Mammary epithelial cell (primary cell): ENCODE measurements at places on chromosomes 1 and 21.

DNA sequence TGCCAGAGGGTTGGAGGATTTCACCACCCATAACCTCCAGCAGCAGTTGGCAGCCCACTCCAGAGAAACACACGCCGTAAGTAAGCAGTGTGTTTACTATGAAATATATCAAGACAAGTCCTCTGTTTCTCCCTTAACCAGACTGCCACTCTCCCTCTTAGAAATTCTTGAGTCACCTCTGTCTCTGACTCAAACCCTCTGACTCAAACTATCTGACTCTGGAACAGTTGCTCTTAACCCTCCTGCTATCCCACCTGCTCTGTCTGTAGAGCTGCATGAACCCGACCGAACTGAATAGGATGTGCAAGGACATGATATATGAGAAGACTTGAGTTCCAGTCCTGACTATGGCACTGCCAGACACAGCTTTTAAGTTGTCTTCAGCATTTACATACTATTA lies 14.1 kb downstream of the INPP5B start:
- DNase-seq: peak; percentile 88

DNA sequence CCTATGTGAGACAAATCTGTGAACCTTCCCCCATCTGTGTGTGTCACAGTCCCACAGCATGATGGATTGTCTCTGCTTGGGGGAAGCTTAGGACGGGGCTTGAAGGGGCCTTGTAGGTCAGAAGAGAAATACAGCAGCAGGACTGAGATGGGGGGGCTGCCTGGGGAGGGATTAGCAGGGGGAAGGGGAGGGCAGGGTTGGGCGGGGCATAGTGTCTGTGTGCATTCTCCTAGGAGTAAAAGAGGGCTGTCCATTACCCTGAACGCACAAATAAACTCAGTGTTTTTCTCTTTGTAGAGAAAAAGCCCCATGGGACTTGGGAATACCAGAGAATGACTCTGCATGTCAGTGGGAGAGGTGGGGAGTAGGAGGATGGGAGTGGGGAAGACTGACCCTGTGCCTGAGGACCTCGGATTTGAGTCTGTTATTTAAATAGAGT lies 16.4 kb downstream of the RNF220 start:
- no peak for DNase-seq

DNA sequence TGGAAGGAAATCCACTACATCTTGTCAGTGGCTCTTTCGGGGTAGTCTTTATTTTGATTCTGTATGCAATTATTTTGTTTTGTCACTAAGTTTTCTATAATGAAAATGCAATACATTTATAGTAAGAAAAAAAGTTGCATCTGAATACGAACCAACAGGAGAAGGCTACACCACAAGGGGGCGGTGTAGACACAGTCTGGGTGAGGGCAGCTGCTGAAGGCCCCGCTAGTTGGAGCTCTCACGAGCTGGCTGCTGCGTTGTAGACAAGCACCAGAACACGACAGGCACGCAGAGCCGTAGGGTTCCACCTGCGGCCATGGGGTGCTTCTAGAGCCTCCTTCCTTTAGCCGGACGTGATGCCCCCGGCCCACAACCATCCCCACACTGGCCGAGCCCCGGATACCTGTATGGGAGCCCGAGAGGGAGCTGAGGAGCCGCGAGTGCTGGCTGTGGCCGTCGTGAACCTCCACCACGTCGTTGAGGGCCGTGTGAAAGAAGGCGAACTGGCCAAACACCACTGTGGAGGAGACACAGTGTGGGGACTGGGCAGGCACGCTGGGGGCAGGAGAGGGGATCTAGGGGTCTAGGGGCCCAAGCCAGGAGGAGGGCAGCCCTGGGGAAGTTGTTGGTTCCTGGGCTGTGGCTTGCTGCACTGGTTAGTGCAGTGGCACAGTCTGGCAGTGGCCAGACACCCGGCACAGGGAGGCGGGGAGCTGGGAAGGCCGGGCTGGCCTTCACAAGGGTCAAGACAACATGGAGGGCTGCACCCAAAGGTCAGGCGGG lies 160.8 kb downstream of the ZSCAN20 start:
- peak; percentile 62 for DNase-seq

GRCh38 chr21:45494851-45495680 lies 47.2 kb downstream of the SLC19A1 start:
- DNase-seq: no peak

- no peak for DNase-seq
Observed at GRCh38 chr1:204587621-204588020, 71.4 kb downstream of the MDM4 start.

- DNase-seq: peak; percentile 14
Observed at GRCh38 chr1:235246022-235246948, 81.7 kb downstream of the ARID4B start.

- DNase-seq: no peak
Observed at GRCh38 chr1:11307852-11308251, 34.9 kb downstream of the UBIAD1 start.

DNA sequence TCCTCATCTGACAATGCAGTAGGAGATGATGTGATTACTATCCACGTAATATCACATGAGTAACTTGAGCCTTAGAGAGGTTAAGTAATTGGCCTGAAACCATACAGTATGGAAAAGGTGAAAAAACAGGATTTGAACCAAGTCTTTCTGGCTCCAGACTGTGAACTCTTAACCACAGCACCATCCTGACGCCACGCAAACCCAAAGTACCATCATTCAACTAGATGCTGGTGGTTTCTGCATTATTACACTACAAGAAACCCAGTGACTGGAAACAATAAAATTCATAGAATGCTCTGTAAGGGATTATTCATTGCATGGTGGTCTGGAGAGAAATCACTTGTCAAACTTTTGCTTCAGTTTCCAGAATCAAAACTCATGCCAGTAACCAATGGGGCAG lies 90.7 kb downstream of the MAB21L3 start:
- no peak for DNase-seq

GRCh38 chr1:25033828-25034705 lies 104.0 kb upstream of the RUNX3 start:
- no peak for DNase-seq

GRCh38 chr1:213876531-213876930 lies 111.2 kb upstream of the PROX1 start:
- no peak for DNase-seq

DNA sequence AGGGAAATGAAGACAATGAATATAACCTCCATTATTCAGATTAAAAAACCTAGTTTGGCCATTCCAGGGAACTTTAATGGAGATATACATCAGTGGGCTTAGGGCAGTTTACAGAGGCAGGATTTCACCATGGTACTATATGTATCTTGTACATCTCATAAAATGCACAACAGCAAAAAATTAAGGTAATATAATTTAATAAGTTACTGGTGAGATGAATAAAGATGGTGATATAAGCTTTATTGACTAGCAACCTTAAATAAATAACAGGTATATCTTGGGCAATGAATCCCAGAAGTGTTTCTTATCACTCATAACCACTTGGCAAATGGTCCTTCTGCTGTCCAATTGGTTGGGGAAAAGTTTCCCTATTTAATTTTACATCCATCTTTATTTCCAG lies 29.0 kb downstream of the XCL1 start:
- DNase-seq: no peak

- DNase-seq: no peak
Observed at GRCh38 chr1:164040754-164041153, 518.2 kb upstream of the PBX1 start.

DNA sequence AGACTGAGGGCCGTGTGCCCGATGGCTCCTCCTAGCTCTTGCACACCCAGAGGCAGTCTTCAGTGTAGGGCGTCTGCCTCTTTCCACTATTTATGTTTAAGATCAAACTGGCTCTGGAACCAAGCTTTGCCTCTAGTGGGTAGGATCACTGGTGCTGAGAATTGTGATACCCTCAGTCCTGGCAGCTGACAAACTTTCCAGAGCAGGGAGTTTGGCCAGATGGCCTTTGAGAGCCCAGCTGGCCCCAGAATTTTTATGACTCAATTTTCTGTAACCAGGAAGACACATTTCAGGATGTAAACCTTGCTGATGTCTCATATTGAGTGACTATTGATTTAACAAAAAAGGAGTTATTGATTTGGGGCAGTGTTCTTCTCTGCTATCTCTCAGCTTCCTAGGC lies 6.7 kb downstream of the COQ8A start:
- no peak for DNase-seq

DNA sequence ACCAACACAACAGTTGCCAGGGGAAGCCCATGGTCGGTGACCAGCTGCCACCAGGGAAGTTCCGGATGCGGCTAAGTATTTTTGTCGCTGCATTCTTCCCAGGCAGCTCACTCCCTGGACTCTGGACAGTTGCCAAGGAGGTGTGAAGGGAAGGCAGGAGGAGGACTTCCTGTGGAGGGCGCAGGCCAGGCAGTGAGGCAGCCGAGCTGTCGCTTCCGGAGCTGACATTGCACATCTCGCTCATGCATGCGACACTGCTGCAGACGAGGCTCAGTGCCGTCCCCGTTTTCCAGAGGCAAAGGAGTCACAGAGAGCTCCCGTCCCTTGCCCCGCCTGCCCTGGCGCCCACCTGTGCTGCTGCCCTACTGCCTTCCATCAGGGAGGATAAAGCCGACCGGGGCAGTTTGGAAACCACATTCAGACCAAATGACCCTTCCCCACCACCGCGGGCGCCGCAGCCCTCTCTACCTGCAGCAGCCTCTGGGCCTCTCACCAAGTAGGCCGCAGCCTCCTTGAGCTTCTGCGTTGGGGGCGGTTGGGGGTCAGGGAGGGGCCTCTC lies 81.4 kb downstream of the NENF start:
- peak; percentile 53 for DNase-seq

GRCh38 chr1:54950006-54950368 lies 30.4 kb upstream of the TMEM61 start:
- DNase-seq: no peak

GRCh38 chr1:85202092-85202863 lies 1.5 kb upstream of the SYDE2 start:
- DNase-seq: peak; percentile 38

- DNase-seq: no peak
Observed at GRCh38 chr1:59128784-59129227, 168.1 kb upstream of the FGGY start.

GRCh38 chr1:47656719-47657685 lies 219.2 kb downstream of the FOXD2 start:
- no peak for DNase-seq

- DNase-seq: no peak
Observed at GRCh38 chr1:213094446-213094845, 43.4 kb downstream of the RPS6KC1 start.

DNA sequence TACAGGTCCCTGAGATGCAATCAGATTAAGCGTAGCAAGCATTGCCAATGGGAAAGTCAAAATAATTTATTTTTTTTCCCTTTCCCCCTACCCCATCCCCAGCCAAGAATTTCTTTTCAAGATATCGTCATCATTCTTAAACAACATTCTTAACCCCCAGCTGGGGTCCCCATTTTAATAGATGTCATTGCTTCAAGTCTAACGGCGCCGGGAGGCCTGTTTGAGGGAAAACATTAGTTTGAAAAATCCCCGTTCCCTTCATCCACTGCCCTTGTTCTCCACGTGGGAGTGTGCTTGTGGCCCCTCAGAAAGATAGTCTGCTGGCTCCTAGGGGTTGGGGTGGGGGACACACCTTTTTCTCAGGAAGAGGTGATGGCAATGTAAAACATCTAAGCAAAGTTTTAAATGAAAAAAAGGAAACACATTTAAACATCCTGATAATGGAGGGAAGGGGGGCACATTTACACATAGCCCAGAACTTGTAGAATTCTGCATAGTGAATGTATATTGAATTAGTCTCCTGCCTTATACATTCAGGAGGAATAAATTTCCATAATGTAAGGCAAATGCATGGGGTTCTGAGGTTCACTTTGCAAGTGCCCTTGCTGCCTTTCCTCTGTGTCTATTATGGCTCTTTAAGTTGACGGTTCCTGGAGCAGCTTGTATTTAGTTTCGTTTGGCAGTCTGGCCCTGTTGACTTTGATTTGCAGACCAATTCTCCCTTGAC lies 6.8 kb downstream of the TRNP1 start:
- no peak for DNase-seq

GRCh38 chr21:46148106-46148505 lies 7.3 kb downstream of the FTCD start:
- DNase-seq: no peak

DNA sequence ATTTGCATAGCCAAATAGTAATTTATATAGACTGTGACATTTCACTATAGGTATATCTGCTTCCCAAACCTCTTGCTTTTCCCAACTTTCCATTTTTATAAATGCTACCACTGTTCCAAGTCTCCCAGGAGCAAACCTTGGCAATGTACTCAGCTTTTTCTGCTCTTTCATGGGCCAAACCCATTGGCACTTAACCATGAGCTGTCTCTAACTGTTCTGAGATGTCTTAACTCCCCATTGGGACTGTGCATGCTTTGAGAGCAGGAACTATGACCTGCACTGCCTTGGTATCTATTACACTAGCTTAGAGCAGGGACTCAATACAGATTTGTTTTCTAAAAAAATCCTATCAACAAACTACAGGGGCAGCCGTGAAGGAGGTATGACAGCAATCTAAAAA lies 22.5 kb upstream of the KHDRBS1 start:
- DNase-seq: no peak

- no peak for DNase-seq
Observed at GRCh38 chr1:1326075-1326605, 1.5 kb downstream of the CPTP start.
